ENCODE measurements at places on chromosomes 6 and 20.

- no peak for DNase-seq
These were observed 14.9 kb downstream of the SYCP2L start for GRCh38 chr6:10901770-10902169.

DNA sequence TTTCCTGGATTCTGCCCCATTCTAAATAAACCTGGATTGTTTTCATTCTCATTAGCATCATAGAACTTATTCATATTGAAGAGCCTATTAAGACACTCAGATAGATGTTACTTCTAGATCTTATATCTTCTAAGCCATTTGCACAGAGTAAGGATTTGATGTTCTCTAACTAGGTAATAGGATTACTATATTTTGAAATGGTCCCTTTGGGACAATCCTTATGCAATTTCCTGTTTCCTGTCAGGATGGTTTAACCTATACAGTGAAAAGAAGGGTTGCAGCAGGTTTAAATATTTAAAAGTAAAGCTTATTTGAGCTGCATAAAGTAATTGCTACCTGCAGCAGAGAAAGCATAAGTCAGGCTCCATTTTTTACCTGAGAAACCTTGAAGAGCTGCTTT, 860.1 kb downstream of the TFAP2A start:
- no peak for DNase-seq

DNA sequence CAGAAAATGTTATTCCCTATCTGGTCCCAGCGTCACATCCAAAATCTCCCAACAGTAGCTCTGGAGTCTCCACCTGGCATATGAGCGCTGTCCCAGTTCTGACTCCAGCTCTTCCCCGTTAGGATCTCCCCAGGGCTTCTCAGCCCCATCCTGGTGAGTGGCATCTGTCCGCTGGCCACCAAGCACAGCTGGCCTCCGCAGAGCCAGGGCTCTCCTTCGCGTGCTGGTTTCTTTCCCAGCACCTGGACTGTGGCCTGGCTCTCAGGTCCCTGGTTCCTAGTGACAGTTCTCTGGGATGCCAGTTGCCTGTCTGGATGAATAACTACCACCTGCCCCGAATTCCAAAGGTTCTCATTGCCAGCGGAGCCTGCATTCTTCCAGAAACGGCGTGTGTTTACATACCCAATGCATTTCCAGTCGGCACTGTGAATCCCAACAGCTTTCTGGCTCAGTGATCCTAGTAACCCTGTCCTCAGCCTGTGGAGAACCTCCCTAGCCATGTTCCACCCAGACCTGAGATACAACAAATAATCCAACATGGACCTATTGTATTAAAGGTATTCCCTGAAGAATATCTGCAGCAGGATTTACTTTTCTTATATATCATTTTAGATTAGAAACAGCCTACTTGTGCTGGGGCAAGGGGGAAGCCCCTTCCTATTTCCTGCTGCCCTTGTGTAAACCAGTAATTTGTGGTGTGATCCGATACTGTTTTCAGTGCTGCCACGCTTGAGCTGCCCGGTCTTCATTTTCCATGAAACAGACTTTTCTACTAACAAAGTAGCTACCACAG, 69.9 kb upstream of the PDE10A start:
- no peak for DNase-seq

DNA sequence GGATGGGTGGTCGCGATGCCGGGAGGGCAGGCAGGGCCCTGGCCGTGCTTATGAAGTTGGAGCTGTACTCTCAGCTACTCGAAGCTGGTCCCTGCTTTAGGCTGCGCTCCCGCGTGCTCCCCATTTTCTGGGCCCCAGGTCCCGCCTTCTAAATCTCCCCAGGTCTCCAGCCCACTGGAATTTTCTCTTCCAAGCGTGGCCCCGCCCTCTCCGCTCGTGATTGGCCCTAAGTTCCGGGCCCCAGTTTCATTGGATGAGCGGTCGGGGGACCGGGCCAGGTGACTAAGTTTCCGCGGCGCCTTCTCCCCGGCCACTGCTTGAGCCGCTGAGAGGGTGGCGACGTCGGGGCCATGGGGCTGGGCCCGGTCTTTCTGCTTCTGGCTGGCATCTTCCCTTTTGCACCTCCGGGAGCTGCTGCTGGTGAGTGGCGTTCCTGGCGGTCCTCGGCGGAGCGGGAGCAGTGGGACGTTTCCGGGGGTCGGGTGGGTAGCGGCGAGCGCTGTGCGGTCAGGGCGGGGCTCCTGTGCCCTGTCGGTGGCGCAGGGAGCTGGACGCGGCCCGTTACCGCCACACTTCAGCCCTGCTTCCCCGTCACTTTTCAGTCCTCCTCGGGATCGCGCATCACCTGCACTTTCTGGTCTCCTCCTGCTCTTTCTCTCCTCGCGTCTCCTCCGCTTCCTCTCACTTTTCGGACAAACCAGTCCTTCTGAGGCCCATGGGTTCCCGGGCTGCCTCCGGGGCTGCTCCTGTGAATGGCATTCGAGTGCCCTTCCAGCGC, at the start of gene MICA:
MICA (plus strand) TSS at position 313 of the 778 bp plus-strand sequence; CDS start at position 351, 38 bp downstream.
- peak; percentile 51 for DNase-seq

DNA sequence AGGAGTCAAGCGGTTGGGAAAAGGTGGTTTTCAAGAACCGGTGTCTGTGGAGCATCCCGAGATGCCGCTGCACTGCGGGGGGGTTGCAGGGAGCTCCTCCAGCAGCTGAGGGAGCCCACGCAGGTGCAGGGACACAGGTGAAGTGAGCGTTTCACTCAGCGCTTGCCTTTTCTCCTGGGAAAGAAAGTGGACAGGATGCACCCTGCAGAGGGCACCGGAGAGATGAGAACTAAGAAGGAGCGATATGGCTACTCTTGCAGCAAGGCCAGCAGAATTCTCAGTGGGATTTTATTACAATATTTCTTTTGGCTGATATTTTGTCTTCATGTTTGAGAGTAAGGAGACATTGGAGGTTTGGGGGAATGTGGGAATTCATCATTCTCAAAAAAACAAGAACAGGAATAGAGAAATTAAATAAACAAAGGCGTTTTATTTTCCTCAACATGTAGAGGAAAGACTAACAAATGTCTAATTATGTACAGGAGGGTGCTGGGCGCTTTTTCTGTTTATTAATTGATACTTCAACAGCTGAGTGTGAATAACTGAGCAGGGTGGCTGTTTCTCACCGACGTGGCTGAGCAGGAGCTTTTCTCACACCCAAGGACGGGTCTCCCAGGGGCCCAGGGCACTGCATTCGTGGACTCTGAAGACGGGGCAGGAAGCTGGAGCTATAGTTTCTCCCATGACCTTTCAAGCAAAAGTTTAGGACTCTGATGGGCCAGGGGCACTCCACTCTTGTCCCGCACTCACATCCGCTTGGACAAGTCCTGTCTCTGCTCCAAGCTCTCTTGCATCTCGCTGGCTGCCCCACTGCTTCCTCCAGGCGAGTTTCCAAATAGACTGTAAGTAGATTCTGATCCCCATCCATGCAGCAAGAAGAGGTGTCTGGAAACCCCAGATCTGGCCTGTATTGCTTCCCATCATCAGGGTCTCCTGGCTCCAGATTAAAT, 176.1 kb downstream of the SMOC2 start:
- DNase-seq: no peak

GRCh38 chr6:16158943-16159557, 30.2 kb downstream of the MYLIP start:
- no peak for DNase-seq

DNA sequence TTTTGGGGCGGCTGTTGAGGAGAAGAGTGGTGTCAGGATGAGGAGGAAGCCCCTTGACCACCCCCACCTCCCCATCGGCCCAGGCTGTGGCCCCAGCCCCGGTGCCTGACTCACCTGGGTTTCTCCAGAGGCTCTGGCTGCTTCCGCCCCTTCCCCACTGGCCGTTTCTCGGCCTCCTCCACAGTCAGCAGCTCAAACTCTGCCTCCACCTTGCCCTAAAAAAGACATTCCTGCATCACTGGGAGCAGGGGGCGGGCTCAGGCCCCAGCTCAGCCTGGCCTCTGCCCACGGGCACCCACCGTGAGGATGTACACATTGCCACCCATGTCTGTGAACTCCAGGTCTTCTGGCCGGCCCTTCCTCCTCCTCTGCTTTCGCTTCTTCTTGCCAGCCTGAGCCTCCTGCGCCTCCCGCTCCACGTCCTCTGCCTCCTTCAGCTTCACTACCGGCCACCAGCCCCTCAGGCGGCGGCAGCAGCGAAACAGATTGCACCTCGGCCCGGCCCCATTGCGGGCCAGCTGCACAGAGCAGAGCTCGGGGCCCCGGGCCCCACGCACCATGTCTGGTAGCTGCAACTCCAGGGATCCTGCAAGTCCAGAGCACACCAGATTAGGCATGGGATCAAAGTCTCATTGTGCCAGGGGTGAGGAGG, 17.3 kb downstream of the ERGIC3 start:
- DNase-seq: no peak

DNA sequence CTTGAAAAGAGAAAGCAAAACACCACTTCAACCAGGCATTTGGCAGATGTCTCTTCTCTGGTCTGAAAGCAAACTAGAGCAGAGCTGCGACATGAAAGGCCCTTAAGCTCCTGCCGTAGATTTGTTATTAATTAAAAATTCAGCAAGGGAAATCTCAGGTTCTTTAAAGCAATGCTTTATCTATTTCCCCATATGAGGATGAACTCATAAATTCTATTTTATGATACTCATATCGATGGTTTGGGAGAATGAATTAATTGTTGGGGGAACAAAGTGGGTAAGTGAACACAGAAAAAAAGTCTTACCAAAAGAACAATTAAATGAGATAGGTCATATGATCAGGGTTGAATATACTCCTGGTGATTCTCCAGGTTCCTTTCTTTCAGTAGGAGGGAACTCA, 464.7 kb upstream of the SLC35B3 start:
- DNase-seq: no peak

- no peak for DNase-seq
These were observed 98.5 kb upstream of the ZFP64 start for GRCh38 chr20:52289956-52290565.

DNA sequence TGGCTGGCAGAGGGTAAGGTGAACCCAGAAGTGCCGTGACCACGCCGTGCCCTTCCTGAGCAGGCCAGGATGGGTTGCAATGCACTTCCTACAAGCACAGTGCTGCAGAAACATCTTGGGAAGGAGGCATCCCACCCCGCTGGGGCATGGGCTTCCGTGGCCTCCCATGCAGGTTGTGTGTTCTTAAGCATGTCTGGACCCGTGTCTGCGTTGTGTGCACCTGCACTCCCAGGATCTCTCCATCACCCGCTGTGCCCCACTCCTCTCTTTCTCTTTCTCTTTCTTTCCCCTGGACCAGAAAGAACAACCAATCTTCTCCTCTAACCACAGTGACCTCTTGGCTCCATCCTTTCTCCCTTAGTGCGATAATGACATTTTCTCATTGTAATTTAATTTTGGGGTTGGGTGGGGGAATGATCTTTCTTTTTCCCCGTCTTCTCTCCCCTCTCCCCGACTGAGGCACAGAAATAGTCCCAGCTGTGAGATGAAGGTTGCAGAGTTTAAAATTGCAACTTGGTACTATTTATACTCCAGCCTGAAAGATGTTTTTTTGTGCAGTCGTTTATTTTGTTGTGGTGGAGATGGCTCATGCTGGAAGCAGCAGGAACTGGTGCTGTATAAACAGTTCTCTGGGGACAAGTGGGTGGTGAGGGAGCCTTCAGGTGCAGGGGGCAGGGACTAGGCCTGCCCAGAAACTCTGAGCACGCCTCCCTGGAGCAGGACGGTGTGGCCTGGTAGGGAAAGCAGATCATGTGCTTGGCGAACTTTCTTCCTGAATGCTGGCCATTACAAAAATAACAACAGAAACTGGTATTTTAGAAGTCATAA, 20.5 kb downstream of the BCAS4 start:
- no peak for DNase-seq

GRCh38 chr20:32234135-32234808, 26.6 kb downstream of the POFUT1 start:
- no peak for DNase-seq

- no peak for DNase-seq
These were observed 35.9 kb upstream of the B4GALT5 start for GRCh38 chr20:49749625-49750024.

DNA sequence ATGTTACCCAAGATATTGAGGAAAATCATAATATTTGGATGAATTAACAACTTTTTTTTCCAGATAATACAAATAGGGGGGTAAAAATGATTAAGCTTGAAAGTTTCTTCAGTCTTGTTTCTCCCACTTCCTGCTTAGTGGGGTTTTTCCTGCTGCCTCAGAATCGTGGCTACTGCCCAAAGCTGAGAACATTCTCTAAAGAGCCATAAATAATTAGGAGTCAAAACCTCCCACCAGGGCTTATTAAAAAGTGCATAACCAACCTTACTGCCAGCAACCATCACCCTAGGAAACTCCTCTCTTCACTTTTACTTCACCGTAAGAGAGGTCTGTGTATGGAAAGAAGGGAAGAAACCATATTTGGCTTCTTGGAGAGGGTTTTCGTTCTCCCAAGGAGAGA, 9.0 kb upstream of the LCA5 start:
- no peak for DNase-seq

DNA sequence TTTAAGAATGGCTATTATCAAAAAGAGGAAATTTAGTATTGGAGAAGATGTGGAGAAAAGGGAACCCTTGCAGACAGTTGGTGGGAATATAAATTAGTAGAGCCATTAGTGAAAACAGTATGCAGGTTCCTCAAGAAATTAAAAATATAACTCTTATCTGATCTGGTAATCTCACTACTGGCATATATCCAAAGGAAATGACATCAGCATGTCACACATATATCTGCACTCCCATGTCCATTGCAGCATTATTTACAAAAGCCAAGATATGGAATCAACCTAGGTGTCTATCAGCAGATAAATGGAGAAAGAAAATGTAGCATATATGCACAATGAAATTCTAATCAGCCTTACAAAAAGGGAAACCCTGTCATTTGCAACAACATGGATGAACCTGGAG, 2.6 kb downstream of the SIRPG start:
- no peak for DNase-seq

GRCh38 chr6:18931086-18931485, 543.9 kb downstream of the RNF144B start:
- no peak for DNase-seq

DNA sequence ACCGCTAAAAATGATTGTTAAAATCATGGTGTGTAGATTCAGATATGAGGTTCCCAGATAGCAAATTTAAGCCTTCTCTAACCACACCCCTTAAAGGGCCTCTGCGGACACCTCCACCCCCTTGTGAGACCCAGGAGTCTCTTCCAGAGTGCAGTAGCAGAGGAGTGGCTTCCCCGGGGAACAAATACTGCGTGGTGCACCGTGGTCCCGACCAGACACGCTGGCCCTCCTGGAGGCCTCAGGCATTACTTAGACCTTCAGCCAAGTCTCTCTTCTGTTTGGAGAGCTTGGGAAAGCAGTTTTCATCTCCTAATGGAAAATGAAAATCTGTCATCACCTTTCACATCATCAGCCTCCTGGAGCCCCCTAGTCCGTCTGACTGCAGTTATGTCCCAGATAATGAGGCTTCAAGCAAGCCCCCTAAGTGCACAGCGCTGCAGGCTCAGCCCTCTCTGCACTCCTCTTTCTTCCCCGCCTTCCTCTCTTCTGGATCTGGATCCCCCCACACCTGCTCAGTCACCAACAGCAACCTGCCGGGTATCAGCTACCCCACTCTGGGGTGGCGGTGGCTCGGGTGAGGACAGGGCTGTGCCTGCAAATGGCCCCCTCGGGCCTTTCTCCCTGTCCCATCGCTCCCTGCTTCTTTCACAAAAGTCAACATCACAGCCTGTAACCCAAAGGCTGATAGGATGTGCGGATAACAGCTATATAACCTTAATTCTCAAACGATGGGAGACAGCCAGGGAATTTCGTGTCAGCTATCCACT, 58.8 kb upstream of the TAGAP start:
- DNase-seq: no peak

- DNase-seq: no peak
These were observed 40.6 kb downstream of the SIRPA start for GRCh38 chr20:1935696-1936366.
